ENCODE measurements at places on chromosomes 5 and 9.

DNA sequence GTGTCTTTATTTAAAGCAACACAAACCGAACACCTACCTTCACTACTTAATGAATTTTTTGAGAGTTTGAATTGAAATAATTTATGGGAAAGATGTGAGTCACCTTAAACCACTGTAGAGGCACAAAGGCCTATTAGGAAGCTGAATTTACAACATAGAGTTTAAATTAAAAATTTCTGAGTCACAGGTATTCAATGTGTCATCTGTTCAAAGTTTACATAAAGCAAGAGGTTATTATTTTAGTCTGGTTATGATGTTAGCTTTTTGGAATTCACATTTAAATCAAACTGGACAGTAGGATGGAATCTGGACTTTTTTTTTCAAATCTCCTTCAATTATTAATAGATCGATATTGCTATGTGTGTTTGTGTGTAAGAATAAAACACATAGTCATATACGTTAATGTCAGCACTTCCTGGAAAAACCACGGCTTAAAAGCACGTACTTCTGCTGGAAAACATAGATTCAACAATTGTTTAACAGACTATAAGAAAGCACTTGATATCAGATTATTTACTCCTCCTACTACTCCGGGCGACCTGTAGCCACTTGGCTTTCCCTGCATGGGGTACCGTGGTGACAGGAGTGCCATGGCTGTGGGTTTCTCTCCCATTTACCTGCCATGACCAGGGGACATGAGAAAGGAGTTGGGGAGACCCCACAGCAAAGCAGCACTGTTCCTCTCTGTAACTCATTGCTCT lies 638.6 kb downstream of the SEMA5A start:
- DNase-seq = no peak

DNA sequence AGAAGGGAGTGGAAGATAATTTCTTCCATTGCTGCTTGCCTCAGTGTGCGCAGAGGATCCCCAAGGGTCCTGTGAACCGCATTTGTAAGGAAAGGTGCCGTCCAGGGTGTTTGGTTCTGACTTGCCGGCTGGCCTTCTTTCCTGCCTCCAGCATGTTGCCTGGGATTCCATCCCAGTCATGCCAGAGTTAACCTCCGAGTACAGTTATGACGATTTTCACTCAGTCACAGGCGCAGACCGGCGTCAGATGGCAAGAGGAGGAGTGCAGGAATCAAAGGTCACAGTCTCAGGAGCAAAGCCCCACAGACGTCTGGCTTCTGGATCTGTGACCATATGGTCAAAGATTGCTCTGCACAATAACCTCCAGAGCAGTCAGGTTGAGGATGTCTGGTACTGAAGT lies 5.9 kb upstream of the GADD45G start:
- DNase-seq = no peak

GRCh38 chr5:146761811-146762210 lies 116.7 kb downstream of the PPP2R2B start:
- no peak for DNase-seq

DNA sequence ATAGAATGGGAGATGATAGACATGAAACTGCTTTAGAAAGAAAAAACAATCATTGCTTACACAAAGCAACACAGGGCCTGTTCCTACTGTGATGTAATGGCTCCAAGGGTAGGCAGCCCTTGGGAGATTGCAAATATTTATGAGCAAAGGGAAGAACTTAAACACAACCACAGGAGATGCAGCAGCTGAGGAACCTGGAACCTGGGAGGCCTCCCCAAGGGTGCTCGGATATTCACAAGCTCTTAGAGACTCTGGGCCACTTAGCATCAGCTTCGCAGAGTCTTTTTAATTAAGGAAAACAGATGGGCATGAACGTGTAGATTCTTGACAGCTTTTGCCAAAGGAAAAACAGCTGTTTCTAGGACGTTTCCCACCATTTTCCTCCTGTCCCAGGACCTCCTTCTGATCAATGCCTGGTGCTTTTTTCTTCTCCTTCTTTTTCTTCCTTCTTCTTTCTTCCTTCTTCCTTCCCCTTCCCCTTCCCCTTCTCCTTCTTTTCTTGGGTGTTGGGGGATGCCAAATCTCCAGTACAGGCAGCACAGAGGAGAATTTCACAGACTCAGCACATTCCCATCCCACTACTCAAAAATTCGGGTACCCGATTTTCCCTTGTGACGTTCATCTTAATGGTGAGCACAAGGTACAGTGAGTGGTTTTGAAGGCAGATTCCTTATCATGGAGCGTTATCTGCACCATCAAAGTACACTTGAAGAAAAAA lies 28.1 kb upstream of the TCF7 start:
- no peak for DNase-seq

DNA sequence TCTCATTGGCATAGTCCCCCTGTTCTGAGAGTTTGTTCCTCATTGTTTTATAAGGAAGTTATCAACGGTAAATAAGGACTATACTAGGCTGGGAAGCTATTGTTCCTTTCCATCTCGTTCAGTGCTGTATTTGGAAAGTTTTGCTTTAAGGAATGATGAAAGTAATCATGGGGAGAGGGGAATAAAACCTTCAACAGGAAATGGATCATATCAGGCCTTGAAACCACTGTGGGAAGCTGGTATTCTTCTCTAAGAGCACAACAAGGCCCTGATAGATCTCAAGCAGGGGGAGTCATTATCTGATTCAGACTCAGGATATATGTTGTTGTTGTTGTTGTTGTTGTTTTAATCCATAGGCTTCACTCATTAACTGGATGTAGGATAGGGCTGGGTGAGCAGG lies 474.5 kb downstream of the ENC1 start:
- DNase-seq = no peak

DNA sequence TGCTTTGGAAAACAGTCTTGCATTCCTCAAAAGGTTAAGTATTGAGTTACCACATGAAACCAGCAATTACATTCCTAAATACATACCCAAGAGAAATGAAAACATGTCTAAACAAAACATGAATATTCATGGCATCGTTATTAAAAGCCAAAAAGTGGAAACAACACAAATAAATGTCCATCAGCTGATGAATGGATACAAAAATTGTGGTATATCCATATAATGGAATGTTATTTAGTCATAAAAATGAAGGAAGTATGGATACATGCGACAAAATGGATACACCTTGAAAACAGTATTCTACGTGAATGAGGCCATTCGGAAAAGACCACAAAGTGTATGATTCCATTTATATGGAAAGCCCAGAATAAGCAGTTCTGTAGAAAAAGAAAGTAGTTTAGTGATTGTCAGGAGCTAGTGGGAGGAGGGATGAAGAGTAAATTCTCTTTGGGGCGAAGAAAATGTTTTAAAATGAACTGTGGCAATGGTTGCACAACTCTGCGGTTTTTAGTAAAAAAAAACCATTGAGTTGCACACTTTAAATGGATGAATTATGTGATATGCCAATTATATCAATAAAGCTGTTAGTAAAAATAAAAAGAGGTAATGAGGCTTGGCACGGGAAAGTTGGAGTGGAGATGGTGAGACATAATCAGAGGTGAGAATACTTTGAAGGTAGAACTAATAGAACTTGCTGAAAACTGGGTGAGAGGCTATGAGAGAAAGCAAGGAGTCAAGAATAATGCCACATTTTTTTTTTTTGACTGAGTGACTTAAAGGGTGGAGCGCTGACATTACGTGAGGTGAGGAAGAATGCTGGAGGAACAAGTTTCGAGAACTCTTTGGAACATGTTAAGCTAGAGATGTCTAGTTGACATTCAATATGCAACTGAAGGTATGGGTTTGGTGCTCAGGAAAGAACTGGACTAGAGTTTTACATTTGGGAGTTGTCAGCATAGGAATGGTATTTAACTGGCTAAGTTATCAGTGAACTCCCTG lies 194.9 kb upstream of the ZNF608 start:
- no peak for DNase-seq

GRCh38 chr9:72497447-72498046 lies 23.9 kb upstream of the TMC1 start:
- DNase-seq = no peak

DNA sequence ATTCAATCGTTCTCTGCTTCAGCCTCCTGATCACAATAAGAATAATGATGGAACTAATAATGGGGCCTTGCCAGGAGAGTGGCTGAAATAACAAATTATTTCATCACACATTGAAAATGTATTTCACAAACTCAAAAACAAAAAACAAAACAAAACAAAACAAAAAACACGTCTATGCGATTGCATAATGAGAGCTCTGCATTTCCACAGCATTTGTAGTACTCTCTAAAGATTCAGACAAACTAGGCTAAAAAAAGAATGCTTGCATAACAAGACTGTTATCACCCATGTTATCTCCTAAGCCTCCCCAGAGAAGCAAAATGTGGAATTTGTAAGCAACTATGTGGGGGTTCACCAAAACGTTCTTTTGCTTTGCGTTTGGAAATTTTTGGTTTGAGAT lies 48.1 kb downstream of the PRELID2 start:
- no peak for DNase-seq

- no peak for DNase-seq
Observed at GRCh38 chr9:132589148-132590036, 7.0 kb downstream of the BARHL1 start.

GRCh38 chr5:172248637-172249036 lies 34.9 kb downstream of the UBTD2 start:
- no peak for DNase-seq

DNA sequence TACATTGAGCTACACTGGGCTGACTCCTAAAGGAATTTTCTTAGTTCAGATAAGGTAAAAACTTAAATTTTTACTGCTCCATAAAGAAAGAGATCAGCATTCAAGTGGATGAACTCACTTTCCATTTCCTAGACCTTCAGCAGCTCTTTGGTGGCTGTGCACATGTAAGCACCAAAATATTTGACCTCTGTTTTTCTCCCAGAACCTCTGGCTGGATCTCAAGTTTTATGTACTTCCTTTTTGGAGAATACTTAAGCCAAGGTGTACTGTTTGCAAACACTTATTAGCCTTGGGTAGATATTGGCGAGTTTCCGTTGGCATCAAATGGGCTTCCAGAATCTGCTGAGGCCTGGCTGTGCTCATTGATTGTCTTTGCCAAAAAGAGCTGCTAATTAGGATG lies 10.3 kb downstream of the TNC start:
- DNase-seq = no peak

DNA sequence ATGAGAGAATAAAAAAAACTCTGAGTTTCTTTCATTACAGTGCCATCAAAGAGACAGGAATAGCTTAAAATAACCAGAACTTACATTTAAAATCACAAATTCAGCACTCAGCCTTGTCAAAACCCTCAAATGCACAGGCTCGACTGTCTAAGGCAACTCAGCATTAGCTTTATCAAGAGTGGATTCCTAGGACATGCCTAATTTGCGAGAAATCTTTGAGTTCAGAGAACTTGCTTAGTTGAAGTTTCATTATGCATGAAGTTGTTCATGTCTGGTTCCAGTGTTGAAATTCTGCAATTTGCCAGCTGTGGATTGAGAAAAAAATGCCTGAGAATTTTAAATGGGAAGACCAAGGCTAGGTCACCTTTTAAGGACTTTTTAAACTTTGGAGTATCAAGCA lies 151.1 kb downstream of the LRRC70 start:
- no peak for DNase-seq

DNA sequence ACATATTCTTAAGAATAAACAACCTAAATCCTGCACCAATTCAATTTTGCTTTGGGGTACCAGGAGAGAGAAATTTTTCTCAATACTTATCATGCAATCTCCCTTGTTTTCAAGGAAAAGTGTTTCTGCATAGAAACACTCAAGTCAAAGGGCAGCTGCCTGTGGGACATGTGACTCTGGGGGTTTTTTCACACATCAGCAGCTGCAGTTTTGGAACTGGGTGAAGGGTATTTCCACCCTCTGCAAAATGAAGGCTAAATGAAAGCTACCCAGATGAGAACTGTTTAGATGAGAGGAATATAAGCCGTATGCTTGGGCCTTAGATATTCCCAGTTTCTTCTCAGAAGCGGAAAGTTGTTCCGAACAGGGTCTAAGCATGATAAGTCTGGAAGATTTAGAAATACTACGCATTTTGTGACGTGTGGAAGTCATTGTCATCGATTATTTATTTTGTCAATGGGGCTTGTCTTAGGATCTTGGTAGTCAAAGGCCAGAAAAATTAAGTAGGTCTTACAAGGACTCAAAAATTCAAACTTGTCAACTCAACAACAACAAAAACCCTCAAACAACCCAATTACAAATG lies 64.3 kb upstream of the BOD1 start:
- DNase-seq = no peak
